ENCODE measurements at places on chromosomes 6 and 20.

GRCh38 chr6:27076116-27076515, 171.4 kb upstream of the PRSS16 start:
- DNase-seq = no peak

DNA sequence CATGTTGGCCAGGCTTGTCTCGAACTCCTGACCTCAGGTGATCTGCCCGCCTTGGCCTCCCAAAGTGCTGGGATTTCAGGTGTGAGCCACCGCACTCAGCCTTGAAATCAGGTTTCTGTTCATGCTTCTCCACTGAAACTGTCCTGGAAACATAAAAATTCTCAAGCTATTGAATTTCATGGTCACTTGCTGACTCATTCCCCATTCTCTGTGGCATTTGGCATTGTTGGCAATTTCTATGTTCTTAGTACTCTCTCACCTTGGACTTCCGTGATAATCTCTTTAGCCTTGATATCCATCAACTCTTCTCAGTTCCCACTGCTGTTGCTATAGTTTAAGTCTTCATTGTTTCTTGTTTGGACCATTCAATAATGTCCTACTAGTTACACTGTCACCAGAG, 6.2 kb downstream of the SEL1L2 start:
- no peak for DNase-seq

DNA sequence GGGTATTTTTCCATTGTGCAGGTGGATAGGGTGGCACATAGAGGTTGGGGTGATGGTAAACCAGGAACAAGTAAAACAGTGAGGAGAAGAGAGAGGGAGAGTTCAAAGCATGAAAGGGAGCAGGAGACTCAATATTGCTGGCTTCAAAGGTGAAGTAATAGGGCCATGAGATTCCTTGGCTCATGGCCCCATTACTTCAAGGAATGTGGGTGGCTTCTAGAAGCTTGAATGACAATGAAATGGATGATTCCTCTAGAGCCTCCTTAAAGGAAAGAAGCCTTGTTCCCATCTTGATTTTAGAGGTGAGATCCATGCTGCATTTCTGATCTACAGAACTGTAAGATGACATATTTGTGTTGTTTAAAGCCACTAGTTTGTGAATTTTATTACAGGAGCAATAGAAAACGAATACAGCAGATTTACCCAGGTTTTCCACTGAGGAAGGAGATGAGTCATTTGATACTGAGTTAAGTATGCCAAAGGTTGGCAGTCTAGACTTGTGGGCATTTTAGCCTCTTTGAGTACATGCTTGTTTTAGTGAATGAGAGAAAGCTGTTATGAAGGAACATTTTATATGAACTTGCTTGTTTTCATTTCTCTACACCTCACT, 110.4 kb downstream of the PLCB4 start:
- peak; percentile 53 for DNase-seq

- DNase-seq = no peak
Observed at GRCh38 chr20:58722877-58723627, 30.5 kb downstream of the NPEPL1 start.

DNA sequence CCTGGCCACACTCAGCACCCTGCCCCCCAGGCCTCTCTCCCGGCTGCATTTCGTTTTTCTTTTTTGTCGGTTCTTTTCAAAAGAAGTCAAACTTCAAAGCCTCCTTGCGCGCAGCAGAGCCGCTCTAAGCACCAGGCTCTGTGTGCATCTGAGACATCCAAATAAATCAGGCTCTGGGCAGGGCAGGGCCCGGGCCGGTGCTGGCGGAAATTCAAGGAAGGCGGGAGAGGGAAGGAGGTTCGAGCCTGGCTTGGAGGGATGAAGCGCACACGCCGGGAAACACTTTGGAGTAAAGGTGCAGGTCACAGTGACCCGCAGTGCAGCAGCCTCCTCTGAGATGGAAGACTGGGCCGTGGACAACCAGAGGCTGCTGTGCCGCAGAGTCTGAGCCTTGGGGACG, 5.8 kb downstream of the GATA5 start:
- DNase-seq = no peak

DNA sequence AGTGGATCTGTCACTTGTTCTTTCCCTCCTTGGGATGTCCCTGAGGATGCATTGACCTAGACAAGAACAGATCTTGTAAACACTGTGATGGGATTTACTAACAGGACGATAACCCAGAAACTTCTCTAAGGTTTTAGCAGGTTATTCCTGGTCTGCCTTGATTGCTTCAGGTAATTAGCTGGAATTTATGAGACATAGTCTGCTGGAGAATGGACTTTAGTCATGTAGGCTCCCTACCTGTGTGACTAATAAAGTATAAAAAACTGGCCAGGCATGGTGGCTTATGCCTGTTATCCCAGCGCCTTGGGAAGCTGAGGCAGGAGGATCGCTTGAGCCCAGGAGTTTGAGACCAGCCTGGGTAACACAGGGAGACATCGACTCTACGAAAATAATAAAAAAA, 96.1 kb downstream of the PAK5 start:
- DNase-seq = no peak

- DNase-seq = no peak
Observed at GRCh38 chr20:58372806-58373205, 16.2 kb upstream of the VAPB start.

DNA sequence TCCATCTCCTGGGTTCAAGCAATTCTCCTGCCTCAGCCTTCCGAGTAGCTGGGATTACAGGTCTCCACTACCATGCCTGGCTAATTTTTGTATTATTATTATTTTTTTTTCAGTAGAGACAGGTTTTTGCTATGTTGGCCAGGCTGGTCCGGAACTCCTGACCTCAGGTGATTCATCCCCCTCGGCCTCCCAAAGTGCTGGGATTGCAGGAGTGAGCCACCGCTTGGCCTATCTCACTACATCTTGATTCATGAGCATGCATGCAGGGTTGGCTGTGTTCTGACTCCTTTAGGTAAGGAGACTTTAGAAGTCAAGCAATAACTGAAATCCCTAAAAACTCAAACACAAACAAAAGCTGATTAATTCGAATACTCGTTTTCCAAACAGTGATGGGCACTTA, 80.9 kb downstream of the GJA1 start:
- peak; percentile 76 for DNase-seq

- DNase-seq = peak; percentile 55
Observed at GRCh38 chr6:52595796-52596130, 18.9 kb upstream of the TRAM2 start.

- DNase-seq = no peak
Observed at GRCh38 chr20:52614051-52614863, 357.9 kb upstream of the TSHZ2 start.

- DNase-seq = no peak
Observed at GRCh38 chr6:39923394-39923793, 10.9 kb downstream of the MOCS1 start.

DNA sequence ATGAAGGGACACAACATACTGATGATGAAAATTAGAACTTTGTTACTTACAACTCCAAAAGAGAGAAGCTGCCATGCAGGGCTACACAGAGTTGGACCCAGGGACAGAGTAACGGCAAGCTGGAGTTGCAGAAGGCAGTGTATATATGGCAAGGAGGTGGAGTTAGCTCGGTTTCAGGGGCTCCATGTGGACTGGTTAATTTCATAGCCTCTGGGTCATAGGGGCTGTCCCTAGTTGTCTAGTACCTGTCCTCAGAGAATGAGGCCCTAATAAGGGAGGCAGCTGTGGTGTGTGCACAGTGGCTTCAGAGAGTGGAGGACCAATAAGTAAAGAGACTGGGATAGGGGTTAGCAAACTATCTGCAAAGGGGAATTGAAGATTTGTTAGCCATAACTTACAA, 7.9 kb upstream of the ZSCAN12 start:
- no peak for DNase-seq

- no peak for DNase-seq
Observed at GRCh38 chr20:49399329-49399728, 83.1 kb downstream of the KCNB1 start.

GRCh38 chr20:50193199-50193835, 2.7 kb downstream of the CEBPB start:
- peak; percentile 83 for DNase-seq

GRCh38 chr6:44230034-44230675, 6.8 kb downstream of the SLC29A1 start:
- no peak for DNase-seq

GRCh38 chr6:83860359-83860755, 868 bp downstream of the CYB5R4 start:
- DNase-seq = no peak

GRCh38 chr6:19327241-19327640, 509.9 kb upstream of the ID4 start:
- peak; percentile 39 for DNase-seq

GRCh38 chr20:2163757-2164156, 62.1 kb downstream of the STK35 start:
- no peak for DNase-seq

DNA sequence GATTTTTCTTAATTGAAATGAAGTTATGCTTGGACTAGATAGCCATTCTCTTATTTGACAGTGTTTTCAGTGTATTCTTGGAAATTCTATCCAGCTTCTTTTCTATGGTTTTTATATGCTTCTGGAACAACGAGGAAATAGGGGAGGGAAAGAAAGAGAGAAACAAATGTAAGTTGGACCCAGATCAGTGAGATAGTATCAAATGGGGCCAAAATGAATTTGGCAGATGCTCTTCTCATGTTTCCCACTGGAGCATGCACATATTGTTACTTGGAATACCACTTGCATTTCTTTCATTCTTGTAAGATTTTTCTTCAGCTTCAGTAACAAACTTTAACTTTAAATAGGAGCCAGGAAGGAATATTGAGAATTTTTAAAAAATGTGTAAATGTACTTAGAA, 312.3 kb downstream of the PRL start:
- no peak for DNase-seq

DNA sequence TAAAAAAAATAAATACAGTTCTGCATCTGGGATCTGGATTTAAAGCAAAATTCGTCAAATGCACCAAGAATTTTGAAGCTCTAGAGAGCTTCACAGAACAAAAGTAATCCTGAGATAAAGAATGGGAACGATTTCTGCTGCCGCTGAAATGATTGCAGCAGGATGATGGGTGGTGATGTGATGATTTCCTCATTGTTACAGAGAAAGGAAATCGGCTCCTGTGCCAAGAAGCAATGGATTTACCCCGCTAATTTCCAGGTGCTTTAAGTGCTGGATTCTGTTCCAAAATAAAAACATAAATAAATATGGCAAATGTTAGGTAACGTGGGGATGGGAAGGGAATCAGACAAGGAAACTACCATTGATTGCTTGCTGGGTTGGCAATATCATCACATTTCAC, 1067.9 kb upstream of the MAP3K7 start:
- DNase-seq = no peak

DNA sequence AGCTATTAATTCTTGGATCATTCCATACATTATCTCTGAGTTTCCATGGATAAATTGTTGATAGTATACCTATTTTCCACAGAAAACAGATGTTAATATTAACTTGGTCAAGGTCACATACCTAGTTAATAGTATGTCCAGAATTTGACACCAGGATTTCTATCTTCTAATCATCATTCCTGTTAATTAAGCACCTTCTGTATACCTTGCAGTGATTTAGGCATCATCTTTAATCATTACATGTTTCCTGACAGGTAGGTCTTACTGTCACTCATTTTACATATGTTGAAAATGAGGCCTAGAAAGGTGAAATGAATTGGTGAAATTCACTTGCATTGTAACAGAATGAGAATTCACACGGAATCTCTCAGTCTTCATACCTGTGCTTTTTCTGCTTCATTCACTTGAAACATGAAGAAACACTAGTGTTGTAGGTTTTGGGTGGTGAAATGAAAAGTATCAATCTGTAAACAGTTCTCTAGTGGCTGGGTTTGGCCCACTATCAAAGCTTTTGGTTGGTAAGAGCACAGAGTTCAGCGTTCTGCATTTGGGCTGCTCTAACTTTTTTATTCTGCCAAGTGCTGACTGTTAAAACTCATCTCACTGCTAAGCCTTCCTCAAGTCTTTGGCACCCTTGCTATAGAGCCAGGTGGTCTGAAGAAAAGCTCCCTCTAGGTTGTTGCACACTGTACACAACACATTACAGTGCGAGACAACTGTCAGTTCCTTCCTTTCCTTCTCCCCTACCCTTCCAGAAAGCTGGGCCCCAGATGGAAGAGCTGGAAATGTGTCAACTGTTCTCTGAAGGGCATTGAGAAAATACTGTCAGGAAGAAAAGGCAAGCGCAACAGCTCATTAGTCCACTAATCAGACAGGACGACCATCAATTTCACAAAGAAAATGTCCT, 57.8 kb upstream of the C20orf144 start:
- DNase-seq = no peak

DNA sequence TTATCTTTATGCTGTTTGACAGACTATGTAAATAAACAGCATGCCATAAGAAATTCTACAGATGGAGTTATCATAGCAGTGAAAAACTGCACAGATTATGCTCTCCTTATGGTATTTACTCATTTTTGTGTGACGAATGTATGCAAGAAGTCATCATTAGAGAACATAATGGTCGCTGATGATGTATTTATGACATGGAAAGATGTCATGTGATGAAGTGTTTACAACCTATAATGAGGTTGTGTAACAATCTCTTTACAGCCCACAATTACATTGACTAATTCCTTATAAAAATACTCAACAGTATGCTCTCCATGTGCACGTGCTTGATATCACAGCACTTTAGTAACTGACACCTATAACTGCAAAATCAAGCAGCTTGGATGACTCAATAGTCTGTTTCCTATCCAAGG, 192.4 kb downstream of the BMP2 start:
- no peak for DNase-seq

DNA sequence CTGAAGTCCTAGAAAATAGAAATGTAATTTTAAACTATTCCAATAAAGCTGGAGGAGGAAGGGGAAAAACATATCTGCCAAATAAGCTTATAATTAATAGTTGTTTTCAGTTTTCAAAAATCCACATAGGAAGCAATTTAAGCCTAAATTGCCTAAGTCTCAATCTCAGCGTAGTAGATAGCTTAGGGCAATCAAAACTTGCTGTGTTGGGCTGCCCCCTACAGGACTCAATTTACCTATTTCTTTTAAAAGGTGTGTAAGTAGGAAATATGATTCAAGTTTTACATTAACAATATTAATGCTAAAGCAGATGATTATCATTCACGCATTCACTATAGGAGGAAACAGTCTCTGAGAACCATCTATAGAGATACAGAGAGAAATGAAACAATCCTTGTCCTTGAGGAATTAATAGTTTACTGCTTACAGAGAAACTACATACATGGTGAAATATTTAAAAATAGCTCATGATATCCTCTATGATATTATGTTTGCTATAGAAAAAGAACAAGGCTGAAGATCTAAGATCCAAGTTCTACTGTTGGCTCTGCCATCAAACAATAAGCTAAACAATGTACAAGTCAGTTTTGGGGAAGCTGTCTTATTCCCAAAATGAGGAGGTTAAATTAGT, 102.1 kb downstream of the ATG5 start:
- DNase-seq = peak; percentile 86

- DNase-seq = no peak
Observed at GRCh38 chr6:150720774-150721233, 121.1 kb downstream of the PLEKHG1 start.

DNA sequence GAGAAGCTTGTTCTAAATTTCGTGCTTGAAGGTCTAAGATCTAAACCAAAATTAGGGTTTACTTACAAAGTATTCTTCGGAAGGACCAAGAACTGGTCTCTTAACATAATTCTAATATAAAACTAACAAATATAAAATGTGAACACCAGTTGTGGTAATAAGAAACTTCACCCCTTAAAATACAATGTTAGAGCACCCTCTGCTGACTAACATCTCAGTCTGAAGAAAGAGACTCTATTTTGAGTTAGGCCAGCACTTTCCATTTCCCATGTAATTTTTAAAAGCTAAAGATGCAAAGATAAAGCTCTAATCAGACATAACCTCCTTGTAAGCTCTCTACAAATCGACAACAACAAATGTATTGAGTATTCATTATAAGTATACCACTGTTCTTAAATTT, 24.6 kb downstream of the ATG5 start:
- DNase-seq = peak; percentile 73

- DNase-seq = no peak
Observed at GRCh38 chr20:47818996-47819609, 33.8 kb upstream of the SULF2 start.

Data from ELR (cell line).